ENCODE measurements at places on chromosomes 4 and X.

DNA sequence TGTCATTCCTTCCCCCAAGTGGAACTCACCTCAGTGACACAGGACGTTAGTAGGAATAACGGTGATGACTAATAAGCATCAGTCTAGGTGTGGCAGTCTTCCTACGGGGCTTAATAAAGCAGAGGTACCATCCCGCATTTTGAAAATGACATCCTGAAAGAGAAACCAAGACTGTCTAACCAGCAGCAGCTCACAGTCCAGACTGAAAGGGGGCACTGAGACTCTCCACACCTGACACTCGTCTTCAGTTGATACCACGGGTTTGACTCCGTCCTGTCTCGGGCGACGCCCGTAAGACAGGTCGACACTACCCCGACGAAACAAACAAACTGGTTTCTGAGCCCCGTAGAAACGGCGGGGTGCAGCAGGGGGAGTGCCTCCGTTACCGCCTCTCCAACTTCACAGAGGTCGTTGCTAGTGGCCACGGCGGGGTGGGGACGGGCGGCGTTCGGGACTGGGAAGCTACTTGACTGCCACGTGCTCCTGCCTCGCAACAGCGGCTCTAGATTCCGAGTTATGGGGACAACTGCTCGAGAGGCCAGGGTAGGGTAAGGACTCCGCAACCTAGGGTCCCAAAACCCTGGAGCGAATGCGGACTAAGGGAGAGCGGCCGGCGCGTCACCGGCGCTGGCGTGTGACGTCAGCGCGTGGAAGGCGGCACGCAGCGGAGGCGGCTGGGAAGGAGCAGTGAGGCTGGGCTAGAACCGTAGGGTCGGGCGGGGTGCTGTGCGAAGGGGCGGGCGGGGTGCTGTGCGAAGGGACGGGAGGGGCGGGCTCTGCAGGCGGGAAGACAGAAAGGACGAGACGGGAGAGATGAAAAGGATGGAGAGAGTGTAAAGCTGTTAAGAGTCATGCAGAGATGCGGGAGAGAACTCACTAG lies at the start of gene NEK1:
NEK1 (minus strand) TSS at position 593 of the 880 bp plus-strand sequence. CDS start 9,953 bp downstream, outside the sequence.
- peak; percentile 88 for ATAC-seq

- no peak for ATAC-seq
Observed at GRCh38 chrX:133880032-133880443, 105.4 kb downstream of the GPC3 start.

DNA sequence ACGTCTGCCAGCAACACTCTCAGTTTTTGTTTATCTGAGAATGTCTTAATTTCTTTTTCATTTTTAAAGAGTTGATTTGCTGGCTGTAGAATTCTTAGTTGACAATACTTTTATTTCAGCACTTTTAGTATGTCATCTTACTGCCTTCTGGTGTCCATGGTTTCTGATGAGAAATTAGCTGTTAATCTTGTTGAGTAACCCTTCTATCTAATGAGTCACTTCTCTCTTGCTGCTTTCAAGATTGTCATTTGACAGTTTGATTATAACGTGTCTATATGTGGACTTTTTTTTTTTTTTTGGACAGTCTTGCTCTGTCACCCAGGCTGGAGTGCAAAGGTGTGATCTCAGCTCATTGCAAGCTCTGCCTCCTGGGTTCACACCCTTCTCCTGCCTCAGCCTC lies 24.0 kb upstream of the TMEM255A start:
- ATAC-seq: no peak

DNA sequence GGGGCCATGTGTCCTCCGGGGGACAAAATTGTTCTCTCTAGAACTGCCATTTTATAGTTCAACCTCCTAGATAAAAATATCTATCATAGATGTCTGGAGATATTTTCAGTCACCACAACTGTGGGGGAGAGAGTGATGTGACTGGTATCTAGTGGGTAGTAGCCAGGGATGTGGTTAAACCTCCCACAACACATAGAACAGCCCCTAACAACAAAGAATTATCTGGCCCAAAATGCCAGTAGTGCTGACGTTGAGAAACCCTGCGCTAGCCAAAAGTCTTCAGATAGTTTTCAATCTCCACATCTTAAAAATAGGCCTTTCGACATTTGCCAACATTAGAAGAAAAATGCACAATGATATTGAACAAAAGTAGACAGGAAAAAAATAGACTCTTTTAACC lies 19.0 kb upstream of the SUPT20HL2 start:
- no peak for ATAC-seq

- no peak for ATAC-seq
Observed at GRCh38 chrX:19639813-19640462, 124.6 kb upstream of the MAP3K15 start.

DNA sequence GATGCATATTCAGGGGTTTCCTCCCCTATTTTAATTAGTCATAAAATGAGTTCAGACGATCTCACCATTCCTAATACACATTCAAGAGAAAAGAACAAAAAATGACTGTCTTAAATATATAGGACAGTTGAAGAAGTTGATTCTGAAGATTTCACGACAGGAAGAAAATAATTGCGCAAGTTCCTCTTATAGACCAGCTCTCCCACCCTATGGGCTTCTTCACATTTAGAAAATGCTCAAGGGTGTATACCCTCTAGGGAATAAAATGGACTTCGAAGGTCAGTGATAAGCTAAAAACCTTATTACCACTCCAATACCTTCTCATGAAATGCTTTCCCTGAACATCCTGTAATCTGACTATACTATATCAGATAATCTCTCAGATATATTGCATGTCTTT lies 149.2 kb upstream of the TEX13C start:
- no peak for ATAC-seq

GRCh38 chr4:13544606-13545393 lies 492 bp upstream of the NKX3-2 start:
- ATAC-seq: peak; percentile 29

GRCh38 chrX:150255441-150256296 lies 107.4 kb upstream of the MAMLD1 start:
- ATAC-seq: no peak

GRCh38 chr4:23728393-23728792 lies 161.5 kb downstream of the PPARGC1A start:
- no peak for ATAC-seq

- no peak for ATAC-seq
Observed at GRCh38 chr4:121788896-121789295, 12.2 kb upstream of the EXOSC9 start.

DNA sequence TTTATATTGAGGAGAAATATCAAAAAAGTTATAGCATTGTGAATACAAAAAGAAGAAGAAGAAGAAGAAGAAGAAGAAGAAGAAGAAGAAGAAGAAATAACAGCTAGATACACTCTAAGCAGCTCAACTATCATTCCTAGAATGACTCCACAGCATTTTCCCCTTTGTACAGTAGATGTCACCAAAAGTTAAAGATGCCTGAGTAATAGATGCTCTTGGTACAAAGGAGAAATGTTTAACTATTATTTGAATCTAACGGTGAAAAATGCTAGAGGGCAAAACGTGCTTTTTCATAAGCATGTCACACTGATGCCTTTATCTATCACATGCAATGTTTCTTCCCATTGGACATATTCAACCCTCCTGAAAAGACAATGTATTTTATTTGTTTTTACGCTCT lies 178.4 kb upstream of the GPRIN3 start:
- ATAC-seq: no peak

DNA sequence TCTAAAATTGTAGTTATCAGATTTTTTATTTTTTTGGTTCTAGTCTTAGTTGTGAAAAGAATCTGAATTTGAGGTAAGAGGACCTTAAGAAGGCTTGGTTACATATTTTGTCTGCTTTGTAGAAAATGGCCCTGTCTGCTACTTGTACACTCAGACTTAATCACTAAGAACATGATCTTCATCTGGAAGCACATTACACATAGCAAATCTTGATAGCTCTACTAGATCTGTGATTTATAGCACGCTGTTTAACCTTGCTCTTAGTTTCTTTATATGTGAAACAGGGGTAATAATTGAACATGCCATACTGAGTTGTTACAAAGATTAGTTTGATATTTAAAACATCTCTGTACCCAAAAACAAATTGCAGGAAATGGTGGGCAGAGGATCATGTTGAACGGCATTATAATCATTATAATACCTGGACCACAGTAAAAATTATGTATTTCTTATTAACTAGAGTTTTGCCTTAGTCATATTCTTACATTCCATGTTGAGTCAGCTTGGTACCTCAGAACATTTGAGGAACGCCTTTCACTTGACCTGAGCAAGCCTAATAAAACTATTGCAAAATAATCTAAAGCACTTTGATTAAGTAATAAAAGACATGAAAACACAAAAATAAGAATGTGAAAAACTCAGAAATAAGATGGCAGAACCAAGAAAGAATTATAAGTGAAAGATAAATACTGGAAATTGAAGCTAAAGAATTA lies 738.0 kb upstream of the AADAT start:
- ATAC-seq: no peak

- no peak for ATAC-seq
Observed at GRCh38 chrX:38271154-38271716, 50.6 kb upstream of the SRPX start.

GRCh38 chrX:10634392-10635161 lies 14.2 kb upstream of the MID1 start:
- ATAC-seq: no peak

- no peak for ATAC-seq
Observed at GRCh38 chrX:1274786-1275185, 6.2 kb downstream of the CSF2RA start.

DNA sequence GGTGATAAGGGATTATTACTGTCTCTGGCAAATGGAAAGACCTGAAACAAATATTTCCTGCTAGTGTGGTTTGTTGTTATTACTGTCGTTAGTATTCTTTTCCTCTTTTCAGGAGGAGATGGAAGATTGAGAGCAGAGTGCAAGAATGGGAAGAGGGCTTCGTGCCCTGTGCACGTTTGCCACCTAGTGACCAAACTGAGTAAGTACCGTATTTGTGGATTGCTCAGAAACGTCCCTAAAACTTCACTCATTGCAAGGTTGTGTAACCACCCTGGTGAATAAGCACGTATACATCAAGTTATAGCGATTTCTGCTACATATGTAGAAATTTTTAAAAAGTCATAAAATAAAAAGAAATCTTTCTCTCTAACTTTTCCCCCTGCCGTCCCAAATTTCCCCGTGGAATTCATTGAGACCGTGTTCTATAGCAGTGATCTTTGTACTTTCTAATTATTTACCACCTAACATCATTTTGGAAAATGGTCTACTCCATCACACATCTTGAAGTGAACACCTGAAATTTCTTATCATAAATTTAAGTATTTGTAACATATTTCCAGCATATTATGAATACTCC lies 24.3 kb downstream of the LINC00632 start:
- no peak for ATAC-seq

- ATAC-seq: peak; percentile 72
Observed at GRCh38 chr4:146182443-146182842, 6.9 kb downstream of the LSM6 start.

GRCh38 chrX:114073926-114074325 lies 510.0 kb upstream of the HTR2C start:
- ATAC-seq: no peak

- ATAC-seq: no peak
Observed at GRCh38 chr4:5705647-5706320, 2.6 kb downstream of the EVC2 start.

- ATAC-seq: no peak
Observed at GRCh38 chr4:37628977-37629609, 57.1 kb downstream of the RELL1 start.

DNA sequence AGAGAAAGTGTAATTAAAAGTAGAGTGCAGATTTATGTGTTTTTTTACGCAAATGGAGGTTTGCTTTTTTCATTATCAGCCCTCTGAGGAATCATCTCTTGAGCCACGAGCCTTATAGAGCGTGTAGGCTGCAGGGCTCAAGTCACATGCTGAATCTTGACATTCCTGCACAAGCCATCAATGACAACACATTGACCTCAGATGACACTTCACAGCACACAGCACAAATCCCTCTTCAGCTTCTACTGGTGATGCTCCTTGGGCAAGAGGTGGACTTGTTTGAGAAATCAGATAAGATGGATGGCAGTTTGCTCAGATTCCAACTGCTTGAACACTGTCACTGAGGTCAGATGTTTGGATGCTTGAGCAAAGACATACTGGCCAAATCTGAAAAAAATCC lies 250.6 kb downstream of the SNCA start:
- ATAC-seq: no peak

DNA sequence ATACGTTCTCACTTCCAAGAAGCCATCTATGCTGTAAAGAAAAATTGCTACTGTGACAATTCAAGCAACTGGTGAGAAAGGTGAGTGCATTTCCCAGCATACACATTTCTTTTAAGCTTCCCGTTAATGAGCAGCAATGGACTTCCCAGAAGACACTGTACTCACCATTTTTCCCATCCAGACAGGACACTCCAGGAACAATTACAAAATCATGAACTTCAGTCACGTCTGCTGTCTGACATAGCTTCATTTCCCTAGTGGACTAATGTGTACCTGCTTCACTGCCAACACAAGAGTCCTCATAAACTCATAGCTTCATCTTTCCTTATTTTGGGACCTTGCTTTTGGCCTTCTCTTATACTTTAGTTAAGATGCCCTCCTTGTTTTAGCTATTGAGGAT lies 156.9 kb downstream of the ENOX2 start:
- no peak for ATAC-seq

DNA sequence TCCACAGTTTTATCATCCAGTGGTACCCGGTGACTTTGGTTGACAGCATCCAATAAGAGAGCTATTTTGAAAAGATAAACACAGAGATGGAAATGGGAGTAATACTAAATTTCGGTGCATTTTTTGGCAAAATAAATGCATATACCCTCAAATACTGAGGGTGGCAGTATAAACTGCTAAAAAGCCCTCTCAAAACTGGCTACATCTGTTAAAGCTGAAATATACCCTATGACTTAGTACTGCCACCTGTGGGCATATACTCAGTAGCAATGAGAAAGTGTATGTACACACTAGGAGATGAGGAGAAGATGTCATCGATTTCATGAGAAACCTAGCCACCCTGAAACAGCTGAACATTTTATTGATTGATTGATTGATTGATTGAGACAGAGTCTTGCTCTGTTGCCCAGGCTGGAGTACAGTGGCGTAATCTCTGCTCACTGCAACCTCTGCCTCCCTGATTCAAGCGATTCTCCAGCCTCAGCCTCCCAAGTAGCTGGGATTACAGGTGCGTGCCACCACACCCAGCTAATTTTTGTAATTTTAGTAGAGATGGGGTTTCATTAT lies 12.2 kb upstream of the TMEM128 start:
- ATAC-seq: peak; percentile 60

GRCh38 chr4:130329036-130329435 lies 1233.1 kb downstream of the C4orf33 start:
- no peak for ATAC-seq

DNA sequence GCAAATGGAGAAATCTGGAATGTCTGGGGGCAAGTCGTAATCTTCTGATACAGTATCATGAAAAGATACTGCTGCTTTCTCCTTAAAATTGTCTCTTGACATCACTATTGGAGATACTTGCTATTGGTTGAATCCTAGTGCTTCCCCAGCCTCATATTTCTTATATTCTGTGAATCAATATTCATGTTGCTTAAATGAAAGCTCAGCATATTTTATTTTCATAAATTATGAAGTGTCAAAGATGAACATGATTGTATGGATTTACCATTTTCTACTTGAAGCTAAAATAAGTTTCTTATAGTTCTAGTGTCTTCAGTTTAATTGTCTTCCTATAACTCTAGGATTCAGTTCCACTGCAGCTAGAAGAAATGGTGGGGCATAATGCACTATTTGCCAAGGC lies 29.6 kb upstream of the MBNL3 start:
- ATAC-seq: no peak

Data from activated CD4-positive, CD25-positive, alpha-beta regulatory T cell treated with anti-CD3 and anti-CD28 coated beads, Interleukin-2, amount 50 U/mL, for 24 hours (primary cell).